ENCODE measurements at places on chromosomes 1 and 21. TPM values are rescaled to one million over a fixed set of nuclear protein-coding genes. Genes with fewer than 3 reads are reported as not detected.

Gene PCP4L1
- total RNA-seq = not detected

GRCh38 chr1:114108751-114109255, 44.9 kb downstream of the SYT6 start:
- no peak for DNase-seq

GRCh38 chr21:46033410-46034400, 52.1 kb downstream of the COL6A1 start:
- DNase-seq = no peak

DNA sequence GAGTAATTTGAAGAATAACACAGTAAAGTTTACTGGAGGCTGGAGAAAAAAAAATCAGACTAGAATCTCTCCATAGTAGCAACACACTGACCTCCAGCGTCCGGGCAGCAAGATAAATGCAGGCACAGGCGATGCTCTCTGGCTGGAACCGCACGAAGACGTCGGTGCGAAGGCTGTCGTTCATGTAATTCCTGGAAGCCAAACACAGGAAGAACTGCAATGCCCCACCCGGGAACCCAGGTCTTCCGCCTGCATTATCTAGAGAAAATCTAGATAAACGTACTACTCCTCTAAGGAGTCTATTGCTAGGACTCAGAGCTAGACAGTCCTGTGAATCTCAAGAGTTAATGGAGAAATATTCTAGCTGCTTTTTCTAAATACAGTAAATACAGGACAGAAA, 8.5 kb downstream of the CCNL2 start:
- no peak for DNase-seq

Gene TEDDM1
- total RNA-seq = not detected

- no peak for DNase-seq
Observed at GRCh38 chr1:154760469-154760933, 109.6 kb downstream of the KCNN3 start.

DNA sequence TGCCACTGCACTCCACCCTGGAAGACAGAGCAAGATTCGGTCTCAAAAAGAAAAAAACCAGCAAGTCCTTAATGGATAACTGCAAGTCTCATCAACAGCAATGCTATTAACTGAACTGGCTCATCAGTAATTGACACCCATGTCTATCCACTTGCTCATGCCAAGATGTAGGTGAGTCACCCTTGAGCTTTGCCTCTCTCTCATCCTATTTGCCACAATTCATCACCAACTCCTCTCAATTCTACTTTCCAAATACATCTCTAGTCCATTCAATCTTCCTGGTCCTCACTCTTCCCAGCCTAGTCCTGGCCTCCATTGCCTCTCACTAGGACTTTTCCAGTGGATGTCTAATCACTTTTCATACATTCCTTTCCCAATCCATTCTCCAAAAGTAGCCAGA, 103.7 kb upstream of the PRMT6 start:
- DNase-seq = peak; percentile 22

GRCh38 chr1:163985700-163986099, 573.3 kb upstream of the PBX1 start:
- no peak for DNase-seq

GRCh38 chr1:40662864-40663263, 2.6 kb downstream of the RIMS3 start:
- no peak for DNase-seq

- no peak for DNase-seq
Observed at GRCh38 chr1:165259236-165259635, 97.3 kb downstream of the LMX1A start.

Measured in epithelial cell of proximal tubule (primary cell).